ENCODE measurements at places on chromosomes 5 and 9. TPM values are rescaled to one million over a fixed set of nuclear protein-coding genes. Genes with fewer than 3 reads are reported as not detected.

The FOXD4 gene
- total RNA-seq = 0.34 TPM

The HMHB1 gene
- total RNA-seq = not detected

The HAPLN1 gene
- not detected for total RNA-seq

The MEIKIN gene
- total RNA-seq = not detected

The ARL14EPL gene
- not detected for total RNA-seq

The NIPSNAP3A gene
- 14.7 TPM for total RNA-seq

The HMMR gene
- 25.3 TPM for total RNA-seq

The COQ4 gene
- total RNA-seq = 60.0 TPM

The CACFD1 gene
- 5.0 TPM for total RNA-seq

The CFAP77 gene
- not detected for total RNA-seq

The KLHL3 gene
- total RNA-seq = 0.28 TPM

The TMEM171 gene
- total RNA-seq = 6.4 TPM

The GABRP gene
- not detected for total RNA-seq

The NUDT12 gene
- 1.5 TPM for total RNA-seq

The KIAA1958 gene
- total RNA-seq = 2.8 TPM

The FGF18 gene
- total RNA-seq = 0.80 TPM

The GPR151 gene
- total RNA-seq = not detected

Data from A549 treated with ZK216348 at 1 μM for 4 hours (cell line).